ENCODE measurements at places on chromosomes 11 and 22. TPM values are rescaled to one million over a fixed set of nuclear protein-coding genes. Genes with fewer than 3 reads are reported as not detected.
A peak's percentile ranks its signal among the peaks of the same experiment; 100 is the strongest.

Gene JAML
- 13.9 TPM for total RNA-seq

Gene OR51G2
- not detected for total RNA-seq

Gene CYTH4
- total RNA-seq, result 16.3 TPM

- DNase-seq, result peak; percentile 64
Measured at GRCh38 chr22:17910561-17911311, 113.6 kb downstream of the MICAL3 start.

Gene GALNT18
- 13.3 TPM for total RNA-seq

DNA sequence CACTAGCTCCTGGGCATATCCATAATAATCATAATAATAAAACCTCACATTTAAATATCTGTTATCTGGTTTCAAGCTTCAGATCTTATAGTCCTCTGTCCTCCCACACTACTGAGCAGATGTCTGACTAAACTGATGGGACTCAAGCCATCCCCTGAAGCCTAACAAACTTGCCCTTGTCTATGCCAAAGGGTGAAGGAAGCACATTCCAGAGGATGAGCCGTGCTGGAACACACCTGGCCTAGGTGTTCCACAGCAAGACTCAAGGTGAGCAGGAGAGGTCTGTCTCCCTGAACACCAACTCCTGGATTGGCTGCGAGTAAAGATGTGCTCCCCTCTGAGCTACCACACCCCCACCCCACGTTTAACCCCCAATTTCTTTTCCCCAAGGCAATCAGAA lies 14.7 kb downstream of the SCUBE2 start:
- DNase-seq, result no peak

- DNase-seq, result no peak
Measured at GRCh38 chr11:119111361-119111925, 4.3 kb downstream of the C2CD2L start.

DNA sequence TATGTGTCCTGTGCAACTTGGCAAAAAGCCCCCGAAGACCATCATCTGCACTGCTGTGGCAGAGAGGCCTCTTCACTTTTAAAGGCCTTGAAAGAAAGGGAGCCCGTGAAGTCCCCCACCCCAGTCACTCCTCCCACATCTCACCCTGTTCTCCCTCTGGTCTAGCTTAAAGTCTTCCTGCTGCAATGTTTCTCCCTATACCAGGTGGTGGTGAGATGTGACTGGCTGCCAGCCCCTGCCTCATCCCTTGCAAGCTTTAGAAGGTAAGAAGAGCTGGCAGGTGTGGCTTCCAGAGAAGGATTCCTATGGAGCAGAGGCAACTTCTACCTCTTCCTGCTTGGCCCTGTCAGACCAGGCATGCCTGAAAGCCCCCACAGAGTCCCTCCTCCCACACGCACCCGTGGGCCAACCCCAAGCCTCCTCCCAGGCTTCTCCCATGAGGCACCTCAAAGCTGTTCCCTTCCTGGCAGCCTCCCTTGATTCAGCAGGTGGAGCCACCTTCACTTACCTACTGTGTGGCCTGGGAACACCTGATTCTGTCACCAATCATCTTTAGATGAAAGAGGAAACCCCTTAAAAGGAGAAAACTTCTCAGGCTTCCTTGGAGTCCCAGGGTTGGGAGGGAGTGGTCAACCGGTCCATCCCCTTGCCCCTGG lies 4.0 kb upstream of the TRIM29 start:
- peak; percentile 43 for DNase-seq
